ENCODE measurements at places on chromosomes 1 and 21.

GRCh38 chr1:13754510-13755103, 54.6 kb downstream of the PRDM2 start:
- no peak for DNase-seq

DNA sequence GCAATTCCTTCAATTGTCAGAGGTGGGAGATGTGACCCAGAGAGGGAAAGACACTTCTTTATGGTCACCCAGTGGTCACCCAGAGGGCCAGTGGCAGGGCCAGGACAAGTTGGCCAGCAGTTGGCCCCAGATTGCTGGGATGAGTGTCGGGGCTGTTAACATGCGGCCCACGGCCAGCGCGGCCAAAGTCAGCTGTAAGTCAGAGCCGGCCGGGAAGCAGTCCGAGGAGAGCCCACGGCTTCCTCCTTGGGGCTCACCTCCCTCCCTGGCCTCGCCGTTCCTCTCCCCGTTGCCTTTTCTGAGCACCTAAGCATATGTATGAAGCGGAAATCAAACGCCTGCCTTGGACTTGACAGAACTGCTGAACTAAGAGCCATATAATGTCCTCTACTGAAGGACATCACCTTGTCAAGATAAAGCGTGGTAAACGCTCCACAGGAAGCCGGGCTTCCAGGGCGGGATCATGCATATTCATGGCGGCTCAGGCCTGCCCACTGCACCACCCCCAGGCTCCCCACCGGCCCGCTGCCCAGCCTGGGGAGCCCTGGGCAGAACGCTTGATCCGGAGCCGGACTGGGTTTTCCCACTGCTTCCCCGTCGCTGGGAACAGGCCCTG, 245.4 kb upstream of the POU3F1 start:
- no peak for DNase-seq

GRCh38 chr1:217133092-217133491, 409.9 kb upstream of the ESRRG start:
- no peak for DNase-seq

DNA sequence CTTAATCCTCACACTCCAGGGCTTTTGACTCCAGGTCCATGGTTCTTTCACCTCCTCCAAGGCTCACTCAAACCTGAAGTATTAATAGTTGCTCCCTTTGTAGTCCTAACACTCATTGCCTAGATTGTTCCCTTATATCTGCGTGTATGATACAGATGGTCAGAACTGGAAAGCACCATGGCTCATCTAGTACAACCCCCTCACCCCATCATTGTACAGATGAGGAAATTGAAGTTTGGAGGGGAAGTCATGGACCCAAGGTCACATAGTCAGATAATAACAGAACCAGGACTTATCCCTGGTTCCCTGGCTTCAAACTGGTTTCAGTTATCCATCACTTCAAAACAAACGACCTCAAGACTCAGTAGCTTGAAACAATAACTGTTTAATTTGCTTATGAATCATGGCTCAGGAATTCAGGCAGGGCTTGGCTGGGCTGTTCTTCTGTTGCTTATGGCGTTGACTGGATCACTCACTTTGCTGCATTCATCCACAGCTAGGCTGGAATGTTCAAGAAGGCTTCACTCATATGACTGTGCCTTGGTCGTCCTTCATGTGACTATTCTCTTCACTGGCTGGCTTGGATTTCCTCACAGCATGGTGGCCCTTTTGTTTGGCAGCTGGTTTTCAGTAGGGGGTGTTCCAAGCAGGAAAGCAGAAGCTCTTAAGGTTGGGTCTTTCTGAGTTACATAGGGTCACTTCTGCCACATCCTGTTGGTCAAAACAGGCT, 5.0 kb downstream of the NOS1AP start:
- no peak for DNase-seq

GRCh38 chr1:94067196-94067595, 53.8 kb downstream of the ABCA4 start:
- DNase-seq = no peak

GRCh38 chr1:110605901-110606656, at the start of gene KCNA2:
KCNA2 (minus strand) TSS chr1:110606358; CDS start chr1:110604782, 1,576 bp downstream.
- DNase-seq = peak; percentile 78

DNA sequence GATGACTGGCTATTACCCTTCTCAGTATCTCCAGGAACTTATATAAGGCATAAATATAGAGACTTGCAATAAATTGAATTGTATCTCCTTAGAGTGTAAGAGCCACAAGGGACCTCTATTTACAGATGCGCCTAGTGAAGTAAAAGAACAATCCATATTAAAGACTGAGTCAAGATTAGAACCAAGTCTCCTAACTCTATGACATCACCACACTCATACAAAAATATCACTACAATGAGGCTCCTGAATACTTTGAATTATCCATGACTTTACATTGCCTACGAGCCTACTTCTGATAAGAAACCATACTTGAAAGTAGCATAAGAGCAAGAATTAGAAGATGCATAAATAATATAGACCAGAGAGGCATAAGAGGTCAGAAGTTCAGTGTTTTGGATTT, 18.8 kb downstream of the DPYD start:
- DNase-seq = no peak
